ENCODE measurements at places on chromosomes 2 and 18.

GRCh38 chr18:62061821-62062478, 124.9 kb downstream of the PIGN start:
- no peak for DNase-seq

- DNase-seq, result peak; percentile 21
Observed at GRCh38 chr2:20381457-20381856, 30.8 kb upstream of the PUM2 start.

DNA sequence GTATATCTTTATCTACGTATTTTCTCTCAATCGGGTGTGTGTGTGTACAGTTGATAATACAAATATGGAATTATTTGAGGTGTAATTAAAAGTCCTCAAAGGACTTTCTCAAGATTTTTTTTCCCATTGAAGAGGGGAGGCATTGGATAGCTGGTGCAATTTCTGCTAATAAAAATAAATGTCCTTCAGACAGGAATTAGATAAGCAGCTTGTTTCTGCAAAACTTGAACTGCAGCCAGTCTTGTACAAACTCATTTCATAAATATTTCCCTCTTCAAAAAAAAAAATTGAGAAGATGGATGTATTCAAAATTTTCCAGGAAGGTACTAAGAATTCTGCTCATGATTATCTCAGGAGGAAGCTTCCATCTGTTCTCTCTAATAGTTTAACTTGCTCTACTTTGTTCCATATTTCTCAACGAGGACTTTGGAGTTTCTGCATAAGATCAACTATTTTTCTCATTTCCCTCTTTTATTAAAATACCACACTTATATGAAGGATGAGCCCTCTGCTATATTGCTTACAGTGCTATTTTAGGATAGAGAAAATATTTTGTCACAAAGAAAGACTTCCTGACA, 33.0 kb upstream of the GLS start:
- DNase-seq, result no peak

DNA sequence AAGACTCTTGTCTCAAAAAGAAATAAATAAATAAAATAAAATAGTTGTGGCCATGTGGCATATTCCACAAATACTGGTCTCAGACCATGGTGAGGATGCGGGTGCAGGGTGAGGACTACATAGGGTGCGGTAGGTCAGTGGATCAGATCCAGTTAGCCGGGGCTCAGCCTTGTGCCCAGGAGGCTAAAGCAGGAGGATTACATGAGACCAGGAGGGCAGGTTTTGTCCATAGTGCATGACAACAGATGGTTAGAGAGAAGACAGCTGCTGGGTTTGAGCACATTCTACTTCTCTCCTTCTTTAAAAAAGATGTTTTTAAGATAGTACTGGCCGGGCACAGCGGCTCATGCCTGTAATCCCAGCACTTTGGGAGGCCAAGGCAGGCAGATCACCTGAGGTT, 12.8 kb upstream of the PSD4 start:
- DNase-seq, result no peak

- no peak for DNase-seq
Observed at GRCh38 chr2:201794294-201794693, 12.0 kb upstream of the CDK15 start.

GRCh38 chr2:205696927-205697441, 14.7 kb downstream of the NRP2 start:
- no peak for DNase-seq

DNA sequence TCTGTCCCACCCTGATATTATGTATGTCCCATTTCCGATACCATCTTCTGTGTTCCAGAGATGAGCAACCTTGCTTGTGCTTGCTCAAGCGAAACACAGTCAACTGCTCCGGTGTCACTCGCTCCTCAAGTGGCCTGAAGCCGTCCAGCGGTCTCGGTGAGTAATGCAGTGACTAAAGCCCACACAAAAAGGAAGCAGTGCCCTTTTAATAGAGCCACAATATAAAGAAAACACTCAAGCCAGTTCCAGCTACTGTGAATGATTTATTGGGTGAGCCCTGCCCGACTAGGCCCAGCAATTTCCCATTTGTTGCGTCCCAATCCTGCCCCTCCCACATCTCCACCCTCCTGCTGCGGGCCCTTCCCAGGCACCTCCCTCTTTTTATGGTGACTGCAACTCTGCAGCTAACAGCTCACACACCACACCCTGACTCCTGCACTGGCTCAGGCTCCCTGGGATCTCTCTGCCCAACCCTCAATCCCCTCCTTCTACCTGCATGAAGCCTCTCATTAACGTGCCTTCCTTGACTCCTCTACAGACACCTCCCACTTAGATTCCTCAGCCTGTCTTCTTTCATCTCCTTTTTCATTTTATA, 44.2 kb upstream of the DSC1 start:
- no peak for DNase-seq

DNA sequence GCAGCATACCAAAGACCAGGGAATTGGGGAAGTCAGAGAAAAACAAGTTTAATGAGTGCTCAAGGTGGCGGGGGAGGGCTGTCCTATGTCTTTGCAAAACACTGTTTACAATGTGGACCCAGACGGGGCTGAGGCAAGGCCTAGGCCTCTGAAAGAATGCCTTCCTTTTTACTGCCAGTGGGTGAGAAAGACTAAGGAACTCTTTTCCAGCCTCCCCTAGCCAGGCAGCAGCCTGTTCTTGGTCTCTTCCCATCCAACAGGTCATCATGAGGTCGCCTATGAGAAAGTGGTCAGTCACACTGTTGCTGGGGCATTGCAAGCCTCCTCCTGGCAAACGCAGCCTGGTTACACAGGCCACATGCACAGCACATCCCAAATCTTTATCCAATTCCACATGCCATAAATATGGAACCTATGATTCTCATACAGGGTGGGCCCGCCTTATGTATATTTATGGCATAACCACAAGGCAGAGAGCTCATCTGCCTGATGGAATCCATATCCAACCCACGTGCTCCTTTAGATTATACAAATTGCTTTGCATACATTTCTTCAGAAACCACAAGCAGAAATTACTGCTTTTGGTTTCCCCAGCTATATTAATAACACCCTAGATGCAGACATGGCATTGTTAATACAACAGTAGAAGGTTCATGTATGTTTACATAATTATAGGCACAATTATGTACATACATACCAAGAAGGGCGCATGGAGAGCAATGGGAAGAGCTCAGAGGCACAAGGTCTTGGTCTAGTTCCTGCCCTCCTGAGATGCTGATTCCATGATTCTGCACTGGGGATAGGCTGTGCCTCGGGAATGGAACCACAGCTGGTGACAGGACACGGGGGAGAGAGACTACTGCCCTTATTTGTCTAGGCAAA, 48.6 kb downstream of the NRP2 start:
- peak; percentile 42 for DNase-seq

DNA sequence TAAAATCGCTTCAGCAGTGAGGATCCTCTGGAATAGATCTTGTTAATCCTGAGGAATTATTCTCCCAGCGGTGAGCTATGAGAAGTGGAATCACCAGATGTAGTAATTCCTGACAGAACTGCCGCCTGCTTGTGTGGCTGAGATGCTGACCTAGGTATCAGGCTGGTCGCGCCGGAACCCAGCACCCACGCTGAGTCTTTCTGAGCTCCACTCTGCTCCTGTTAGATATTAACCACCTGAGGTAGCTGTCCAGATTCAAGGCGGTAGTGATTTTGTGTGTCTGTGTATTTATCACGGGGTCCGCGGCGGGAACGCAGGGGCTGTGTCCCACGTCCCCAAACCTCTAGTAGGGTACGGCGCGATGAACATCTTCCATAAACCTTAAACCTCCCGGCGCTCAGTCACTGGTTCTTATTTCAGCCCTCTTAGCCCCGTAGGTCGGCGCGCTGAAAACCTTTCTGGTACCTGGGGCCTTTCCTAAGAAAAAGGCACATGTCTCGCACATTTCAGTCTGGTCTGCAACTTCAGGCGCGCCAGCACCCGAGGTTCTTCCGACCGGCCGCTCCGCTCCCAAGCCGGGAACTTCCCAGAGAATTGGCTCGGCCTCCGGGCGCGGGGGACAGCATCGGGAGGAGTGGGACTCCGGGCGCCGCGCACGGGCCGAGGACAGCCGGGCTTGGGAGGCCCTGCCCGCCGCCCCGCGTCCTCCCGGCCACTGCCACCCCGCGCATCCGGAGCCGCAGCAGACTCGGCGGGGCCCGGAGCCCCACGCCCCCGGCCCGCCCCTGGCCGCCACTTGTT, 542 bp upstream of the CNNM3 start:
- DNase-seq, result no peak

DNA sequence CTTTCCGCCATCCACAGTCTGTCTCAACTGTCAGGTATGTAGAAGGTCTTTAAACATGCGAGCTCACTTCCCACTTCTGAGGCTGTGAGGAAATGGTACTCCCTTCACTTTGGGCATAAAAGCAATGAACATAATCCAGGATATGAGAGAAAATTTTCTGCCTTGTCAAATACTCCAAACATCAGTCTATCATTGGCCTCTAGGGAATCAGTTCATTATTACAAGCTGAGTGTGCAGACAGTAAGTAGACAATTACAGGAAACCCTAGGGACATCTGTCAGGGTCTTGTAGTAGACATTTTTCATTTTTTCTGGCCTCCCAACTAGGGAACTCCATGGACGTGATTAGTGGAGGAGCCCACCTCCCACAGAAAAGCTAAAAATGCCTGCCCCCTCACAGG, 13.6 kb upstream of the APCDD1 start:
- no peak for DNase-seq

DNA sequence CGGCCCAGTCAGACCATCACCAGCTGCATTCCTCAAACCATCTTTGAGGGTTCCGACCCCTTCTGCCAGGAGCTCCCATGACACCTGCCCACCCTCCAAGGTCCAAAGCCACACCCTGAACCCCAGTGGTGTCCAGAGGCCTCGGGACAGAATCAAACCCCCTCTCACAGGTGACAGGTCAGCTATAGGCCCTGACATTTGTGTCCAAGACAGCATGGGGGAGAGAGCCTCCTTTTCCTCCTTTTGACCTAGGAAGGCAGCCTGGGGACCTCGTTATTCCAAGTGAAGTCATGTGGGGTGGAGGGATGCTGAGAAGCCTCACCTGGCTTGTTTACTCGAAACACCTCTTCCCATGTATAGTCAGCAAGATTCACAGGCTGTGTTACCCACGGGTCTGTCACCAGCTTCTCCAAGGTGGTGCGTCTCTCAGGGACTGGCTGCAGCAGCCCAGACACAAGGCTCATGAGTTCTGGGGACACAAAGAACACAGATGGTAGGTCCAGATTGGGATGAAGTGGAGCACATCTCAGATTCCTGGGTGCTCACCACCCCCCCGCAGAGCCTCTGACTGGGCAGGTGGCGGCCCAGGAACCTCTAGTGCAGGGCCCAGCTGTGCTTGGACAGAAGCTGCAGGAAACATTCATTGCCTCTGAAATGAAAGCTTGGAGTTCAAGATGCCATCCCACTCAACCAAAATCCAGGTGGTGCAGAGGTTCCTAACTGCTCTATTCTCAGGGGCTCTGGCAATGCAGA, 5.1 kb upstream of the MTERF4 start:
- no peak for DNase-seq

GRCh38 chr2:175097297-175097696, 70.7 kb downstream of the ATF2 start:
- no peak for DNase-seq

- no peak for DNase-seq
Observed at GRCh38 chr2:149055751-149056150, 17.3 kb downstream of the LYPD6B start.

DNA sequence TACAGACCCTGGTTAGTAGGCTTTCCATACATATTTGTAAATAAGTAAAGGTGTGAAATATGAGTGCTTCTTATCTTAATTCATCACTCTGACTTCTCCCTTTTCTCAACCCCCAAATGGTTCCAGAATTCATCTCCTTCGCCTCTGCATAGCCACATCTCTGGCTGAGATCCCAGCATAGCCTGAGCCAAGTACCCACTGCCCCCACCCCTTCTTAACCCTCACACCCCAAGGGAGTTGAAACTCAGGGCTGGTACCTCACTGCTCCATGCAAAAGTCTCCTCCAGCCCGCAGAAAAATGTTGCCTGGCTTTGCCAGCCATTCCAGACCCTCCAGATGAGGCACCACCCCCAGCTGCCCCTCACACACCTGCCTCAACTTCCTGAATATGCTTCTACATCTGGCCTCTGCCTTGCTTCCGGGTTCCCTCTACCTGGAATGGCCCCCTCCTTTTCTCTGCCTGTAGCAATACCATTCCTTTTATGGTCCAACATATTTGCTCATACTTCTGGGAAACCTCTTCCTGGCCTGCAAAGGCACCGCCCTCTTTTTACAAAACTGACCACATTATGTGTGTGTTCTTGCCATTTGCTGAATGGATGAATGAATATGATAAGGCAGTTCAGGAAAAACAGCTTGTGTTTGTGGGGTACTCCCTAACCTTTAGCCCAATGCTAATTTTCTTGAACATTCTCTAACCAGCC, 112.8 kb downstream of the CELF4 start:
- DNase-seq, result no peak

Data from amygdala (tissue), 56 donors.